ENCODE measurements at places on chromosomes 11 and 22.

GRCh38 chr22:40521046-40521445 is 115.5 kb downstream of the MRTFA start:
- no peak for DNase-seq

DNA sequence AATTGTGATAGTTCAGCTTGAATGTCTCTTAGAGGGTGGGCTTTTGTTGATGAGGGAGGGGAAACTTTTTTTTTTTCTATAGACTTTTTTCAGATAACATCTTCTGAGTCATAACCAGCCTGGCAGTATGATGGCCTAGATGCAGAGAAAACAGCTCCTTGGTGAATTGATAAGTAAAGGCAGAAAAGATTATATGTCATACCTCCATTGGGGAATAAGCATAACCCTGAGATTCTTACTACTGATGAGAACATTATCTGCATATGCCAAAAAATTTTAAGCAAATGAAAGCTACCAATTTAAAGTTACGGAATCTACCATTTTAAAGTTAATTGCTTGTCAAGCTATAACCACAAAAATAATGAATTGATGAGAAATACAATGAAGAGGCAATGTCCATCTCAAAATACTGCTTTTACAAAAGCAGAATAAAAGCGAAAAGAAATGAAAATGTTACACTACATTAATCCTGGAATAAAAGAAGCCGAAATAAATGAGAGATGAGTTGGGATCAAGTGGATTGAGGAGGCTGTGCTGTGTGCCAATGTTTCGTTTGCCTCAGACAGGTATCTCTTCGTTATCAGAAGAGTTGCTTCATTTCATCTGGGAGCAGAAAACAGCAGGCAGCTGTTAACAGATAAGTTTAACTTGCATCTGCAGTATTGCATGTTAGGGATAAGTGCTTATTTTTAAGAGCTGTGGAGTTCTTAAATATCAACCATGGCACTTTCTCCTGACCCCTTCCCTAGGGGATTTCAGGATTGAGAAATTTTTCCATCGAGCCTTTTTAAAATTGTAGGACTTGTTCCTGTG is 3.9 kb downstream of the MALAT1 start:
- no peak for DNase-seq

GRCh38 chr11:129620237-129621104 is 195.2 kb upstream of the TMEM45B start:
- no peak for DNase-seq

DNA sequence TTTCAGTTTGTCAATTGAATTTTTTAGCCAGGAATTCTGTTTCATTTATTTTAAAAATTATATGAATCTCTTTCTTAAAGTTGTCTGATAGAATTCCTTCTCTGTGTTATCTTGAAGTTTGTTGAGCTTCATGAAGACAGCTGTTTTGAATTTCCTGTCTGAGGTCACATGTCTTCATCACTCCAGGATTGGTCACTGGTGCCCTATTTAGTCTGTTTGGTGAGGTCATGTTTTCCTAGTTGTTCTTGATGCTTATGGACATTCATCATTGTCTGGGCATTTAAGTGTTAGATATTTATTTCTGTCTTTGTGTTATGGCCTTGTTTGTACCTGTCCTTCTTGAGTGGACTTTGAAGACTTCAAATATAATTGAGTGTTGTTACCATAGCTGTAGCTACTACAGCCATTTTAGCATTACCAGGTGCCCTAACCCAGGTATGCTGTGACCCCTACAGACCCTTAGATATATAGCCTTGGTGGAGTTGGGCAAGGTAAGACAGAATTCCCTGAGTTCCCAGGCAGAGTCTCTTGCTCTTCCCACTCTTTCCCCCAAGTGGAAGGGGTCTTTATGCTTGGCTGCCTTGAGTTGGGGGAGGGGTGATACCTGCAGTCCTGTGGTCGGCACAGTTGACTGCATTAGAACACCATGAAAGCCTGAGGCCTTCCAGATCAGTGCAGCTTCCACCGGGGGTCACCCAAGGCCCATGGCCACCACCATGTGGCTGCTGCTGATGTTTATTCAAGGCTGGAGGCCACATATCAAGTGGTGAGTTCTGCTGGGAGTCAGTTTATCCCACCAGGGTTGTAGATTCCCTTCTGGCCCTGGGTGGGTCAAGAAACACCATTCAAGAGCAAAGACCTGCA is 229.6 kb downstream of the DYNC2H1 start:
- no peak for DNase-seq

DNA sequence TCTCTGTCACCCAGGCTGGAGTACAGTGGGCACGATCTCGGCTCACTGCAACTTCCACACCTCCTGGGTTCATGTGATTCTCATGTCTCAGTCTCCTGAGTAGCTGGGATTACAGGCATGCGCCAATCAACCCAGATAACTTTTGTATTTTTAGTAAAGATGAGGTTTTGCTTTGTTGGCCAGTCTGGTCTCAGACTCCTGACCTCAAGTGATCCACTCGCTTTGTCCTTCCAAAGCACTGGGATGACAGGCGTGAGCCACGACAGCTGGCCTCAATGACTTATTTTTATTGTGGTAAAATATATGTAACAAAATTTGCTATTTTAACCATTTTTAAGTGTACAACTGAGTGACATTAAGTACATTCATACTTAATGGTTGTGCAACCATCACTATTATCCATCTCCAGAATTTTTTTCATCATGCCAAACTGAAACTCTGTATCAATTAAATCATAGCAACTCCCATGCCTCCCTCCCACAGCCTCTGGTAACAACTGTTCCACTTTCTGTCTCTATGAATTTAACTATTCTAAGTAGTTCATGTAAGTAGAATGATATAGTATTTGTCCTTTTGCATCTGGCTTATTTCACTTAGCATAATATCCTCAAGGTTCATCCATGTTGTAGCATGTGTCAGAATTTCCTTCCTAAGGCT is 50.7 kb upstream of the CWF19L2 start:
- DNase-seq, result no peak

GRCh38 chr22:29030618-29031226 is 30.9 kb downstream of the C22orf31 start:
- DNase-seq, result no peak

DNA sequence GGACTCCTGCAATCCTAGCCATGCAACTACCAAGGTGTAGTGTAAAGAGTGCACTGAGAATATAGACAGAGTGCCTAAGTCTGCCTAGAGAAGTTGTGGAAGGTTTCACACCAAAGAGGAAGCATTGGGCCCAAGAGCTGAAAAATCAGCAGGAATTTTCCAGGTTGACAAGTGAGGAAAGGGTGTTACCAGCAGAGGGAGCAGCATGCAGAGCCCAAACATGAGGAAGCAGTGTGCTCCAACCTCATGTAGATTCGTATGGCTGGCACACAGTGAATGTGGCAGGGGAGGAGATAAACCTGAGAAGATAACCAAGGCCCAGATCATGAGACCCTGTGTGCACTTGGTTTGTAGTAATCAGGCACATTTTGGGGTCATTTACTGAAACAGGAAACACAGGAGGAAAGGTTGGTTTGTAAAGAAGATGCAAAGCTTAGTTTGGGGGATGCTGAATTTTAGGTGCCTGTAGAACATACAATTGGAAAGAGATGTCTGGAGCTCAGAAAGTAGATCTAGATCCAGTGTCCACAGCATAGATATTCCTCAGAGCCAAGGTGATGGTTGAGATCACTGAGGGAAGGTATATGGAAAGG is 1.7 kb downstream of the HPX start:
- DNase-seq, result no peak

DNA sequence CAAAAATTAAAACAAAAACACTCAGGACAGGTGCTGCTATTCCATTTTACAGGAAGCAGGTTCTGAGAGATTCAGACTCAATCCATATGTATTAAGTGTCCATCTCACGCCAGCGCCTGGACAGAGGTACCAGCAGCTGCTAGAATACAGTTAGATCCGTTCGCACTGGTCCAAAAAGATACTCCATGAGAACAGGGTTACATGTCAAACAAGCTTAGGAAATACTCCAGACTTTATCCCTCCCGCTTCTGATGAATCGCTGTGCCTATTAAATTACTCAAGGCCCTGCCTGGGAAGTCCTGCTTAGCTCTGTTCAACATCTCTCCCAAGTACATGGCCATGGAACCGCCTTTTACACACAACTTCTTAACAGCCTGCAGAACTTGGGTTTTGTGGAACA is 50.2 kb upstream of the SLC35C1 start:
- DNase-seq, result no peak

DNA sequence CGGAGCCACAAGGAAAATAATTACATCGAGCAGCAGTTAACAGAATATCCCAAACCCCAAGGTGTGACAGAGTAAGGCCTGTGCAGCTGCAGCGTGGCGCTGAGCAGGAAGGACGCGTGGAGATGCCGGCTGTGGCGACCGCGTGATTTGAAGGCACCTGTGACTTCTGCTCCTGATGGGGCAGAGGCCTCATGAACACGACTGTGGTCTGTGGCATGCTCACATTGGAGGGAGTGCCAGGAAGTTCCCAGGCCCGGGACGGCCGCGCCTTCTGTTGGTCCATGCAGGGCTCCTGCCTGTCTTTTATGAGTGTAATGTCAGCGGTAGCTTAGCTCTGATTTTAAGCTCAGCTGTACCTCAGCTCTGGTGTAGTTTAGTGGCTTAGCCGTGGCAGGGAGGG is 50.4 kb downstream of the TPCN2 start:
- DNase-seq, result no peak

DNA sequence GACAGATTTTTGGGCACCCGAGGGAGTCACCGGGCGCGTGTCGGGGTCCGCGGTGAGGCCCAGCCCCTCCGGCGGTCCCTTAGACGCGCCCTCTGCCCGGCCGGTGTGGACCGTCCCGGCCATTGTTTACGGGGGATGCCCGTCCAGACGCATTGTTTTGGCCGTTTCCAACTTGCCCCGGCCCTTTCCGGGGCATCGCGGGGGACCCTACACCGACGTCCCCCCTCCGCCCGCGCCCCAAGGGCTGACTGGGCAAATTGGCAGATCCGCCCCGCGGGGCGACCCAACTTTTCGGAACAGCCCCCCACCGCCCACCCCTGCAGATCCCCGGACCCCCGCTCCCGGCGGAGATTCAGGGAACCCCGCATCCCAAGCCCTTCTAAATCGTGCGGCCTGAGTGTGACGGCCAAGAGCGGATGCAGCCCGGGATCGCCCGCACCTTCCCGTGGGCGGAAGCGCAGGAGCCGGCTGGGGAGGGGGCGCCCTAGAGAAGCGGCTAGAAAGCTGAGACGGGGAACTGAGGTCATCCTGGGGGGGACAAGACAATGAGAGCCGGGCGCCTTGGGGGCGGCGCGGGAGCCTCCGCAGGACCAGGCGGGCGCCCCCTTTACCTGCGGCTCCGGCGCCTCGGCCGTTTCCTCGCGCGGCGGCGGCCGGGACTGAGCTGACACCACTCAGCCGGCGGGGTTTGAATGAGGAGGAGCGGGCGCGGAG is 17.1 kb upstream of the CCT8L2 start:
- no peak for DNase-seq

- no peak for DNase-seq
Observed at GRCh38 chr11:94107363-94107762, 21.3 kb upstream of the PANX1 start.

DNA sequence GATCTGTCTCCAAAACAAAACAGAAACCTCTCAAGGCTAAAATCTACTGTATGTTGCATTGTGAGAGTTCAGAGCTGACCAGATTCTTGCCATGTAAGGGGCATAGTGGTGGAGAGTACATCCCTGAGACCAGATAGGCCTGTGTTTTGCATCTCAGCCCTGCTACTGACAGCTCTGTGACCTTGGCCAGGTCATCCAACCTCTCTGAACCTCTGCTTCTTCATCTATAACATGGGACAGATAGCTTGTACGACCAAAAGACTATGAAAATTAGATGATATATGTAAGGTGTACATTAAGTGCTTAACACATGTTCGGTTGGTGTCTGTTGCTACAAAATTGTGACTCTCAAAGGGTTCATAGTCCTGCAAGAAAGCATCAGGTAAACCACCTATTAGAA is 22.9 kb downstream of the ZNRF3 start:
- DNase-seq, result no peak

DNA sequence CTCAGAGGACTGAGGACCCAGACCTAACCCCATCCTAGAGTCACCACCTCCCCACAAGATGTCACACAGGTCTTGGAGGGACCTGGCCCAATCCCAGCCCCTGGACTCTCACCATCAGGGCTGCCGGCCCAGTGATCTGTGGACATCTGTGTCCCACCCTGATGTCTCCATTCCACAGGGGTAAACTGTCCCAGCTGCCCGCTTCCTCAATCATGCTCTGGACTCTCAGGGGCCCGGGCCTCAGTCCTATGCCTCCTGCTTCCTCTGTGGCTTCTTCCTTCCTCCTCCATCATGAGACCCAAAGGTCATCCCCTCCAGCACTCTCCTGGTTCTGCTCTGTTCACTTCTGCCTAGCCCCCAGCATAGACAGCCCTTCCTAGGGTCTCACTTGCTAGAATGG is 32.2 kb downstream of the ARAP1 start:
- DNase-seq, result no peak

DNA sequence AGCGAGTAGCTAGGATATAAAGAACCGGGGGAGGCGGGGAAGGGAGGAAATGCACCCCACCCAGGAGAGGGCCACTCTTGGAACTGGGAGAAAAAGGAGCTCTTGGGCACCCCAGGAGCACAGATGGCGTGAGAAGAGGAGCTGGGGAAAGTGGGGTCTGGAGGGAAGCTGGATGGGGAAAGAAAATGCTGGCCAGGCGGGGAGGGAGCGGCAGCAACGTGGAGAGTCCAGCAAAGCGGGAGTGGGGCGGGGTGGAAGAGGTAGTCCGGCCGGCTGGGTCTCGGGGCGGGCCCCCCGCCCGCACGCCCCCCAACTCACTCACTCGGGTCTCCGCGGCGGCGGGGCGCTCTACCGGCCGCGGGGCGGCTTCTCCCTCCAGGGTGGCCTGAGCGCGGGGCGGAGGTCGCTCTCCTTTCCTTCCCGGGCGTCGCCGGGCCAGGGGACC is 522 bp downstream of the TOB2 start:
- no peak for DNase-seq

- DNase-seq, result no peak
Observed at GRCh38 chr11:109885006-109885405, 208.2 kb upstream of the ZC3H12C start.

GRCh38 chr11:107696140-107696539 is 15.7 kb downstream of the SLN start:
- DNase-seq, result no peak

GRCh38 chr11:13713982-13714381 is 45.5 kb downstream of the FAR1 start:
- no peak for DNase-seq

GRCh38 chr11:15829312-15829711 is 527.0 kb downstream of the SOX6 start:
- DNase-seq, result no peak

GRCh38 chr11:92627615-92628256 is 341.7 kb upstream of the MTNR1B start:
- no peak for DNase-seq

DNA sequence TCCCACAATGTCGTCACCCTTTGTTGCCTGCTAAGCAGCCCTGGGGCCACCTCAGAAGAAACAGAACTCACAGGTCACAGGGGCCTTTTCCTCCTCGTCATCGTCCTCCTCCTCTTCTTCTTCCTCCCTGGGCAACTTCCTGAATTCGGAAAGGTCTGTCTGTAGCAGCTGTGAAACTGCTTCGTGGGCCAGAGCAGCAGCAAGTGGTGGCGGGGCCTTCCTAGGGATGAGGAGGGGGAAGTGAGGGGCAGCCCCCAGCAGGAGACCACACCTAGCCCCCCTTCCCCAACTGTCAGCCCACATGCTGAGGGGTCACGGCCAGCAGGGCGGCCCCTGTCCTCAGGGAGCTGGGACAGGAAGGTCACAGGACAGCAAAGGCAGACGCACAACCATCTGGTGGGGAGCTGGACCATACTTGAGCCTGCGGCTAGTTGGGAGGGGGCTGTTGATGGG is 13.2 kb downstream of the PPM1F start:
- DNase-seq, result no peak

- no peak for DNase-seq
Observed at GRCh38 chr11:10022764-10023163, 271.3 kb downstream of the SBF2 start.

Data from esophagus squamous epithelium (tissue), 5 donors.